ENCODE measurements at places on chromosomes 11 and 22.

DNA sequence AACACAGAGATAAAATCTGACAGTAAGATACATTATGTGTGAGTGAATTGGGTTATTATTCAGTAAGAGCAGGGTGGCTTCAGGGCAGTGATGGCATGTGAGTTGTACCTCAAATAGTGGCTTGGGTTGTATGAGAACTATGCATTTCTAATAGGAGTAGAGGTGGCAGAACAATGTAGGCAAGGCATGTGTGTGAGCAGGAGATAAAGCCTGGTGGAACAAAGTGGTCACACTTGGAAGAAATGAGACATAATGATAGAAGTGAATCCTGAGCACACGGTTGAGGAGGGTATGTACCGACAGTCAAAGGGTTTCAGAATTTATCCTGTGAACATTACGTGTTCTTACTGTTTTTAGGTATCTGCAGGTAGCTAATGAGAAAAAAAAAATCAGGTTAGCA lies 159.3 kb downstream of the CASP12 start:
- DNase-seq = no peak

- no peak for DNase-seq
Measured at GRCh38 chr22:43878079-43878795, 13.6 kb downstream of the PNPLA5 start.

DNA sequence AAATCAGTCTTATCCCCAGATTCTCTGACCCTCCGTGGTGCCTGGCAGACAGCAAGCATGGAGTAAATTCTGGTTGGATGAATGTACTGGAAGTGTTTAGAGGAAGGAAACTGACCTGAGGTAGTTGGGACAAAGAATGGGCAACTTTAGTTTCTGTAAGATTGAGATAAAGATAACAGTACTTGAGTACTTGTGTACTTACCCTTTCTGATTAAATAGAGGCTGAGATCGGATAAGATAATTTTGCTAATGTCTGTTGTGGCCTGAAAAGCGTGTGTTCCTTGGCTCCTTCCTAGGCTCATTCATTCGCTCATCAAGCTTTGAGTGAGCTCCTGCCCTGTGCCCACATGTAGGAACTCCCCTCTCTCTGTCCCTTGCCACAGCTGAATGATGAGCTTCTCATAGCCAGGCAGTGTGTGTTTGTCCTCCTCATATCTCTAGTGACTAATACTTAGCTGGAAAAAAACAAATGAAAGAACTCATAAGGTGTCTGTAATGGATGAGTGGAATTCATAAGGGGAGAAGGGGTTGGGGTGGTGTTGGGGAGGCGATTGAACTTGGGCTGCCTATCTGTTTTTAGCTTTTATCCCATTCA lies 118.1 kb downstream of the DBX1 start:
- no peak for DNase-seq

- no peak for DNase-seq
Measured at GRCh38 chr22:43520632-43521039, 108.8 kb downstream of the MPPED1 start.

- no peak for DNase-seq
Measured at GRCh38 chr11:103420593-103420992, 311.4 kb downstream of the DYNC2H1 start.

- DNase-seq = no peak
Measured at GRCh38 chr11:69641681-69642548, 959 bp downstream of the CCND1 start.

- DNase-seq = no peak
Measured at GRCh38 chr22:48566741-48567140, 1260.9 kb downstream of the BRD1 start.

GRCh38 chr11:133300666-133301065 lies 231.6 kb downstream of the OPCML start:
- DNase-seq = no peak

- DNase-seq = no peak
Measured at GRCh38 chr11:128608746-128609407, 21.5 kb upstream of the ETS1 start.

GRCh38 chr11:107623183-107623582 lies 32.2 kb downstream of the ELMOD1 start:
- no peak for DNase-seq

GRCh38 chr22:19884954-19885751 lies 30.5 kb upstream of the GNB1L start:
- no peak for DNase-seq

- DNase-seq = no peak
Measured at GRCh38 chr11:71246559-71246958, 5.8 kb downstream of the SHANK2 start.

GRCh38 chr22:27558658-27559371 lies 242.7 kb downstream of the MN1 start:
- DNase-seq = no peak

DNA sequence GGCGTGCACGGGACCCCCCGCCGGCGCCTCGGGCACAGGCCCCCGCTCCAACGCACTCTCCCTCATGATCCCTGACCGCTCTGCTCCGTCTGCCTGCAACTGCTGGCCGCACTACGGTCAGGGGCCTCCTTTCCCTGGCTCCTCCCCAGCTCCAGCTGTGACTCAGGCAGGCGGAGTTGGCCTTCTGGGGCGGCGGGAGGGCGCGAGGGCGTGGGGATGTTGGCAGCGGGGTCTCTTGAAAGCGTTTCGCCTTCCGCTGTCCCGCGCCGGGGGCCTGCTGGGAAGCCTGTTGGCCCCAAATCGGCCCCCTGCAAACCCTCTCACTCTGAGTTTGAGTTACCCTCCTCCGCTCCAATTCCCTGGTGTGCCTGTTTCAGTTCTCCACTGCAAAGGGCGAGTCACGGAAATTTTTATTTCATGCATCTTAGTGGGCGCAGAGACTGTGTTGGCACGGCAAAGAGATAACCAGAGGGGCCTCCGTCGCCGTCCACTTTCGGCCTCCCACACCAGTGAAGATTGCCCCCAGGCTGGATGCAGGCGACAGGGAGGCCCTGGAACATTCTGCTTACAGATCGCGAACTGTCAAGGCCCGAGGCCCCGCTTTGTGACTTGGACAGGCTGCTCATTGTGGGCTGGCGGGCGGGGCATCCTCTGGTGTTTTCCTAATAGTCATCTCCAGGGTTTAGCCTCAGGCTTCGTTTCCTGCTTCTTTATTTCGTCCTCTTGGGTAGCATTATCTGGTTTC lies at the start of gene CAVIN3:
CAVIN3 (minus strand) TSS at position 91 of the 745 bp plus-strand sequence; CDS start at position 66, 25 bp downstream.
- DNase-seq = no peak

- DNase-seq = no peak
Measured at GRCh38 chr11:95592471-95592870, 197.1 kb downstream of the FAM76B start.

DNA sequence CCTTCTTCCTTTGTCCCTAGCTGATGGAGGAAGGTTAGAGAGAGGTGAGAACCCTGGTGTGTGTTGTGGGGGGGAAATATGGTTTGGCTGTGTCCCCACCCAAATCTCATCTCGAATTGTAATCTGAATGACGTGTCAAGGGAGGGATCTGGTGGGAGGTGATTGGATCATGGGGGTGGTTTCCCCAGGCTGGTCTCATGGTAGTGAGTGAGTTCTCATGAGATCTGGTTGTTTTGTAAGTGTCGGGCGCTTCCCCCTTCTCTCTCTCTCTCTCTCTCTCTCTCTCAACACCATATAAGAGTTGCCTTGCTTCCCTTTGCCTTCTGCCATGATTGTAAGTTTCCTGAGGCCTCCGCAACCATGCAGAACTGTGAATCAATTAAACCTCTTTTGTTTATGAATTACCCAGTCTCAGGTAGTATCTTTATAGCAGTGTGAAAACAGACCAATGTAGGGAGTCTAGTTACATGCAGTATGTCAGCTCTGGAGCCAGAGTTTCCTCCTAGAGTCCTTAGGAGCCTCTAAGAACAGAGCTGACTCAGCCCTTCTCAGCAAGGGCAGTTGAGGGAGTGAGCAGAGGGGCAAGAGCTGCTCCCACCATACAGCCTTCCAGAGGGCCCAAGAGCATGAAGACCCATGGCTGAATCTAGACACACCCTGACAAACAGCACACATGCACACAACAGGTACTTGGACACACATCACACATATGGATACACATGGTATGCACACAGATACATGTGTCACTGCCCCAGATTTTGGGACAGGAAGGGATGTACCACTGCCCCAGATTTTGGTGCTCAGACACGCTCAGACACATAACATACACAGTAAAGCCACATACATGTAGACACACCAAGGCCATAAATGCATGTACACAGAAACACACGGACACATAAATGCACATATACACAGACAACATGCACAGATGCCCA lies 12.9 kb upstream of the LRRC32 start:
- DNase-seq = no peak

- DNase-seq = no peak
Measured at GRCh38 chr11:20592741-20593140, 6.7 kb upstream of the SLC6A5 start.

- no peak for DNase-seq
Measured at GRCh38 chr11:3735827-3736226, 61.5 kb downstream of the NUP98 start.

DNA sequence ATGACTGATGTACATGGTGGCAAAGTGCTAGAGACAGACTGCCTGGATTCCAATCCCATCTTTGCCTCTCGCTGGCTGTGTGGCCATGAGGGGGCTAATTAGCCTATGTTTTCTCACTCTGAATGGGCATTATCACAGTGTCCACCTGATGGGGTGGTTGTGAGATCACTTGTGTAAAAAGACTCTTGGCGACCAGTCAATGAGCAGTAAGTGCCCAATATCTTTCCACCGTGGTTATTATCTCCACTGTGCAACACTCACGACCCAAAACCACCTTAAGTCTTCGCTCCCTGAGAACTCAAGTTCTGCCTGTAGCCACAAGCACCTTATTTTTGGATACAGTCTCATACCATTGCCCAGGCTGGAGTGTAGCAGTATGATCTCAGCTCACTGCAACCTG lies 52.1 kb downstream of the PLEKHA7 start:
- no peak for DNase-seq

DNA sequence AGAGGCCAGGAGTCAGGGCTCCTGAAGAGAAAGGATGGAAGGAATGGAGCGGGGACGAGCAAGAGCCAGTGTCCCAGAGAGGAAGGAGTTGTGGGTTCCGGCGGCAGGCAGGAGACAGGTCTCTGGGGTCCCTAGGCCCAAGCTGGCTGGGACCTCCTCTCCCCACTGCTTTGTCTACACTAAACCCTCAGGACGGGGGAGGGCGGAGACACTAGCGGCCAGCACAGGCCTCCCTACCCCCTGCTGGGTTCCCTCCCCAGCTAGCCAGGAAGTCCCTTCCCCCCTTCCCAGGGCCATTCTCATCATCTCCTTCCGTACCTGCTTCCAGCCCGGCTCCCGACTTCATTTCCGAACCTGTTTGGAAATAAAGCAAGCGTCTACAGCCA lies 79.5 kb downstream of the ST3GAL4 start:
- DNase-seq = no peak

- DNase-seq = no peak
Measured at GRCh38 chr11:14190992-14191778, 167.8 kb downstream of the RRAS2 start.

- DNase-seq = no peak
Measured at GRCh38 chr11:85725510-85726258, 39.7 kb upstream of the CCDC89 start.

DNA sequence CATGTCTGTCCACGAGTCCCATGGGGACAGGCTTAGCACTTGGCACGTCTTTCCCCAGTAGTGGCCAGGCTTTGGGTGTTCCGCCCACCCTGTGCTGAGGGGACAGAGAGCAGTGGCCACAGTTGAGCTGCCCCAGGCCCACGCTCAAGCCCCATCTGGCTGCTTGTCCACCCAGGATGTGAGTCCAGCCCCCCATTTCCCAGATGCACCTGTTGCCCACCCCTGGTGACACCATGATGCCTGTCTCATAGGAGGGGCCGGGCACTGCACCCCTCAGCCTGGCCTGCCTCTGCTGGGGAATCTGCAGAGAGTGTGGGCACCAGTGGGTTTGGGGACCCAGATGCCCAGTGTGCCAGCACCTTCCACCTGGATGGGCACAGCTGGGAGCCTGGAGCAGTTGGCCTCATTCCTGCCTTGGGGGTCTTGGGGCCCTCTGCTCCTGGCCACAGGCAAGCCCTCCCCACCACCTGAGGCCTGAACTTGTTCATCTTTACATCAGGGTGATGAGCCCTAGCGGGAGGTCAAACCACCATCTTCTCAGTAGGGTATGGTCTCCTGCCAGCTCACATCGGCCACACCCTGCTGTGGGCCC lies 5.7 kb downstream of the SIGIRR start:
- no peak for DNase-seq

DNA sequence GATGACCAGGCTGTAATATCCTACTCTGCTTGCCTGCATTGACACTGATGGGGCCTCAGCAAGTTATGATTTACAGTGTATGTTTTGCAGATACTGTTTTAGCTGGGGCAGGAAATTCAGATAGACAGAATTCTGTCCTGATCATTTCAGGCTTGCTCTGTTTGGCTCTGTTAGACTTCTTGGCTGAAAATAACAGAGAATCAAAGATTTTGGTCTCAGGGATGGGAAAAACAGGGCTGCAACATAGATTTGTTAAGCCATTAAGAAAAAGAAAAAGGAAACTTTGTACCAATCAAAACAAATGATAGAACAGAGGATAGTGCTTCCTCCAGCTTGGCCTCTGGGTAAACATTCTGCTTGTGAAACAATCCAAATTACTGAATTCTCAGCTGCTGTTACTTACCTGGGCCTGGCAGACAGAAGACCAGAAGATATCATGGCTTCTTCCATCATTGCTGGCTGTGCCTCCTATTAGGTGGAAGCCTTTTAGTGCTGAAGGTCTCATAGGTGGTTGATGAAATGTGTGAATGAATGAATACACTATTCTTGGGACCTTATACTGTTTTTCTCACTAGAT lies 22.0 kb downstream of the ZNRF3 start:
- DNase-seq = no peak
